ENCODE measurements at places on chromosomes 16 and 17. TPM values are rescaled to one million over a fixed set of nuclear protein-coding genes. Genes with fewer than 3 reads are reported as not detected.
A peak's percentile ranks its signal among the peaks of the same experiment; 100 is the strongest.

DNA sequence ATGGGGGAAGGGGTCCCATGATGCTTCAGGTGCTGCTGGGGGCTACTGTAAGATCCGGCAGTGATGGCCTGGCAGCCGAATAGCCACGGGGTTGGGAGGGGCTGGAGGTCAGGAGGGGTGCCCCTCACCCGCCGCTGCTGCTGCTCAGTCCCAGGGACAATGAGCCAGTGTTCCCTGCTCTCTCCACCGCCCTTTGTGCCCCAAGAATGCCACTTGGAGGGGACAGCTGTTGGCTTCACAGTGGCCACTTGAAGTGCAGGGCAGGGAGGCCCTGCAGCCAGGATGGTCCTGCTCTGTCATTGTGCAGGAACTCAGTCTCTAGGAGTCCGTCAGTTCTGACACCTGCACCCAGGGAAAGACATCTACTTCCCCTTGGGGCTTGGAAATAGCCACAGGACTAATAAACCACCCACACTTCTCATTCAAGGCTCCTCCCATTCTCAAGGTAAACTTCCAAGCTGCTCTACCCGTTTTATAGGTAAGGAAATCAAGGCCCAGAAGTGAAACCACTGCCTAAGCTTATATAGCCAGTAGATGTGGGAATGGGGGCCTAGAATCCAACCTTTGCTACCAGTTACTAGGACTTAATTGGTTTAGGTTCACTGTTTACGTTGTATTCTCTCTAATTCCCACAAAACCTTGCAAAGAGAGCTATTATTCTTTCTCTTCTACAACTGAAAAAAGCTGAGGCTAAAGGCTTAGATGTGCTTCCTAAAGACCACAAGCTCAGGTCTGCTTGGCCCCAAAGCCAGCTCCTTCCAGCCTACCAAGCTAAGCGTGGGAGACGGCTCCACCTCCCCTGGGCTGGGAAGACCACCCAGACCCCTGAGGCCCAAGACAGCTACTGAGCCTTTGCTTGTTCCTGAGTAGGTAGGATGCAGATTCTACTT is 6.2 kb upstream of the CPSF4L start:
- no peak overlapping the region for H3K4me3 ChIP-seq
- H3K27me3 ChIP-seq = no peaks in the 10 kb centered on the region
- no peak overlapping the region for H3K27ac ChIP-seq
- H3K4me1 ChIP-seq = no peaks in the 10 kb centered on the region
- DNase-seq = no peak
- no peaks in the 10 kb centered on the region for H3K36me3 ChIP-seq

DNA sequence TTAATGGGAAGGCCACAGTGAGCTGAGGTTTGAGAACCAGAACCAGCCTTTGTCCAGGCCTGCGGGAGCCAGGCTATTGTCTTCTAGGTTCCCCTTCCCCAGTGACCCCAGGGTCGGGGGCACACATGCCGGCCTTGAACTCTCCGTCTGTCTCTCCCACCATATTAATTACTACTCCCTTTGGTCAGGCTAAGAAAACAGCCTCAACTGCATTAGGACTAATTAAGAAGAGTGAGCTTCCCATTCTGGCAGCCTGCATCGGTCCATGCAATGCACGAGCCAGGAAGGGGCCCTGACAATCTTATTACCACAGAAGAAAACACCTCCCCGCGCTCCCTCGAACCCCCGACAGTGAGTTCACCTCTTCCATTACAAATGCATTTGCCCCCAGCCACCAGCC is 380.2 kb upstream of the ZFHX3 start:
- H3K36me3 ChIP-seq = no peaks in the 10 kb centered on the region
- H3K27me3 ChIP-seq = no peaks in the 10 kb centered on the region
- no peaks in the 10 kb centered on the region for H3K4me1 ChIP-seq
- no peak for DNase-seq
- H3K4me3 ChIP-seq = no peak overlapping the region

DNA sequence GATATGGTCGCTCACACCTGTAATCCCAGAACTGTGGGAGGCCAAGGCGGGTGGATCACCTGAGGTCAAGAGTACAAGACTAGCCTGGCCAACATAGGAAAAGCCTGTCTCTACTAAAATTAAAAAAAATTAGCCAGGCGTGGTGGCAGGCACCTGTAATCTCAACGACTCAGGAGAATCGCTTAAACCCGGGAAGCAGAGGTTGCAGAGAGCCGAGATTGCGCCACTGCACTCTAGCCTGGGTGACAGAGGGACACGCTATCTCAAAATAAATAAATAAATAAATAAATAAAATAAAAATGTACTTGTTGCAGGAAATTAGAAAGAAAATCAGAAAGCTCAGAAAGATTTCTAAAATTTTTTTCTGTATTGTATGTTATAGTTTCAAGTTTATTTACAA is 113.9 kb downstream of the LITAF start:
- no peaks in the 10 kb centered on the region for H3K4me1 ChIP-seq
- H3K36me3 ChIP-seq = no peaks in the 10 kb centered on the region
- no peak overlapping the region for H3K4me3 ChIP-seq
- DNase-seq = no peak
- H3K27ac ChIP-seq = no peak overlapping the region

- H3K4me1 ChIP-seq = no peaks in the 10 kb centered on the region
- H3K4me3 ChIP-seq = no peak overlapping the region
- no peaks in the 10 kb centered on the region for H3K27me3 ChIP-seq
Measured at GRCh38 chr17:33932996-33933395, 322.1 kb upstream of the CCL2 start.

GRCh38 chr17:53490447-53490968 is 332.2 kb upstream of the KIF2B start:
- H3K36me3 ChIP-seq = no peaks in the 10 kb centered on the region
- H3K27me3 ChIP-seq = no peaks in the 10 kb centered on the region
- no peaks in the 10 kb centered on the region for H3K4me1 ChIP-seq
- H3K4me3 ChIP-seq = no peak overlapping the region

Gene LMF1
- 11.7 TPM for total RNA-seq

GRCh38 chr16:2786061-2786825 is 1.1 kb downstream of the PRSS33 start:
- H3K4me3 ChIP-seq = peak overlapping the region; percentile 53
- H3K27me3 ChIP-seq = no peaks in the 10 kb centered on the region
- H3K27ac ChIP-seq = no peak overlapping the region
- peaks cover 12% of the 10 kb centered on the region for H3K4me1 ChIP-seq
- H3K36me3 ChIP-seq = no peaks in the 10 kb centered on the region
- no peak for DNase-seq

DNA sequence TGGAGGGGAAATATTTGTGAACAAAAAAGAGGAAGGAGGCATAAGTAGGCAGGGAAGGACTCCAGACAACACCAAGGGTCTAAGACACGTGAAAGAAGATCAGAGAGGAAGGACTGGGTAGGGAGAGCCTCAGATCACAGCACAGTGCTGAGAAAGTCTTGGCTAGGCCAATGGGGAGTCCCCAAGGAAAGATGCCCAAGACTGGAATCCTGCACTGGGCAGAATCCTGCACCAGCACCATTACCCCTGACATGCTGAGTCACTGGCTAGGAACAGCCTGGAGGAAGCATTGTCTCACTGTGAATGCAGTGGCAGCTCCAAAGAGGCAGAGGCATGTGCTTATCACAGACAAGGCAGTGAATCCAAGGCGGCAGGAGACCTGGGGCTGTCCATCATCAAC is 19.2 kb downstream of the CLEC19A start:
- no peaks in the 10 kb centered on the region for H3K4me1 ChIP-seq
- DNase-seq = no peak
- H3K4me3 ChIP-seq = no peak overlapping the region
- no peaks in the 10 kb centered on the region for H3K27me3 ChIP-seq

DNA sequence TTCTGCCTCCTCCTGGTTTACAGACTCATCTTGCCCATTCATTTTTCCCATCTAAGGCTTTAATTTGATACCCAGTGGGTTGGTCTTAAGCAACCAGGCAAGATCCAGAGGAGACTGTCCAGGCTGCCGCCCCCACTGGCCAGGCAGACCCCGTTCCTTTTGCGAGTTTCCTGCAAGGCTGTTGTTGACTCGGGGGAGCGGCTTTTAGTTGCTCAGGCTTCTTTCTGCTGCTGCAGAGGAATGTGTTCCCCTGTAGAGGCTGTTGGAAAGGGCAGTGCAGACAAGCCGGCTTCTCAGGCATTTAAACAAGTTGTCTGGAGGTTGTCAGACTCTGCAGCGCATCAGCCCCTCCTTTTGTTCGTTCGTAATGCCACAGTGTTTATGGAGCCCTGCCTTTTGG is 231.2 kb downstream of the PRKCA start:
- no peaks in the 10 kb centered on the region for H3K27me3 ChIP-seq
- H3K4me1 ChIP-seq = peaks cover 15% of the 10 kb centered on the region
- H3K4me3 ChIP-seq = no peak overlapping the region
- no peak for DNase-seq

Gene SSTR5
- not detected for total RNA-seq

DNA sequence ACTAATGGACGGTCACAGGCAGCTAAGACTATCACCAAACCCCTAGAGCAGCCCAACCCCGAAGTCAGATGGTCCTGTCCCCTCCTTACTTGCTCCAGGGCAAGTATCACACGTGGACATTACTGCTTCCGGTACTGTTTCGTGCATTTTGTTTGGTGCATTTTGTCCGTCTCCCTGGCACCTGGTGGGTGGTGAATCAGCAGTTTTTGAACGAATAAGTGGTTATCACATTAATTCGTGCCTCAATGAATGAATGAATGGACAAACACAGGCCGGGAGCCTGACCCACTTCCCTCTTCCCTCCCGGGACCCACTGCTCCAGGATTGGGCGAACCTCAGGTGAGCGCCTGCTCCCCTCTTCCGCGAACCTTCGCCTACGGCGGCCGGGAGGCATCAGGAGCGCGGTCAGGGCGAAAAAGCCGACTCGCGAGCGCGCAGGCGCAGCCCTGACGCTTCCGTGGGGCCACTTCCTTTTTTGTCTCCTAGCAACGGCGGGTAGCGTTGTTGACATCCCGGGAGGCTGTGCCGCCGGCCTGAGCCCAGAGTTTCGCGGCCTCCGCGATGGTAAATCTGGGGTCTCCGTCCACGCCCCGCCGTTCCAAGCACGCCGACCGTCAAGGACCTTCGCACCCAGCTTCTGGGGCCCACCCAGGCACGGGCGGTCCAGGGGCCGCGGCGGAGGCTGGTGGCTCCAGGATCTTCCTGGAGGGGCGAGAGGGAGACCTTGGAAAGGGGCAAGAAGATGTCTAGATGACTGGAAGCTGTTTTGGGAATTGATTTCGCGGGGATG is at the start of gene DYNLRB2:
Gene DYNLRB2, plus strand, starts transcription at position 478 of the 790 bp plus-strand sequence. Its CDS starts 84 bp downstream, at position 562.
- H3K4me1 ChIP-seq = peaks cover 12% of the 10 kb centered on the region
- H3K27me3 ChIP-seq = no peaks in the 10 kb centered on the region
- DNase-seq = peak; percentile 93
- peak within 1 kb of the TSS; percentile 84 for H3K27ac ChIP-seq

Gene SLC13A5
- not detected for total RNA-seq

Gene TEKT5
- not detected for total RNA-seq

DNA sequence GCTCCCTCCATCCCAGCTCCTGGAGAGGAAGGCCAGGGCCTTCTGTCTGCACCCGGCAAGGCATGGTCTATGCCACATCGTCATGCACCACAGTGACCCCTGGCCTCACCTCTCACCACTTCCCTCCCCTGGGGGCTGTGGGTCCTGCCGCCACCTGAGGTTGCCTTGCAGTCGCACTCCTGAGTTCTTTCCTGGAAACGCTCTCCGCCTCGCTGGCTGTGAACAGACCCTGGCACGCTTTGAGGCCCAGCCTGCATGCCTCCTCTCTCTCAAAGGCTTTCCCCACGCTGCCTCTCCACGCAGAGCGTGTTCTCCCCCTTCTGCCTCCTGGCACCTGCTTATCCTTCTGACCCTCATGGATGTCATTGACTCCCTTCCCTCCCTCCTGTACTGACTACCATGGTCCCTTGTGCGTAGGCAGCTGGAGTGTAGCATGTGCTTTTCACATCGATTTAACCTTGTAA is 45.4 kb downstream of the SEC14L1 start:
- no peak for DNase-seq
- H3K4me1 ChIP-seq = peaks cover 55% of the 10 kb centered on the region
- H3K27ac ChIP-seq = no peak overlapping the region
- no peak overlapping the region for H3K4me3 ChIP-seq
- no peaks in the 10 kb centered on the region for H3K27me3 ChIP-seq
- H3K36me3 ChIP-seq = no peaks in the 10 kb centered on the region

- no peak for DNase-seq
- no peaks in the 10 kb centered on the region for H3K27me3 ChIP-seq
- H3K4me1 ChIP-seq = no peaks in the 10 kb centered on the region
- H3K4me3 ChIP-seq = no peak overlapping the region
- no peaks in the 10 kb centered on the region for H3K36me3 ChIP-seq
- H3K27ac ChIP-seq = no peak overlapping the region
Measured at GRCh38 chr16:49560004-49560830, 186.6 kb downstream of the C16orf78 start.

DNA sequence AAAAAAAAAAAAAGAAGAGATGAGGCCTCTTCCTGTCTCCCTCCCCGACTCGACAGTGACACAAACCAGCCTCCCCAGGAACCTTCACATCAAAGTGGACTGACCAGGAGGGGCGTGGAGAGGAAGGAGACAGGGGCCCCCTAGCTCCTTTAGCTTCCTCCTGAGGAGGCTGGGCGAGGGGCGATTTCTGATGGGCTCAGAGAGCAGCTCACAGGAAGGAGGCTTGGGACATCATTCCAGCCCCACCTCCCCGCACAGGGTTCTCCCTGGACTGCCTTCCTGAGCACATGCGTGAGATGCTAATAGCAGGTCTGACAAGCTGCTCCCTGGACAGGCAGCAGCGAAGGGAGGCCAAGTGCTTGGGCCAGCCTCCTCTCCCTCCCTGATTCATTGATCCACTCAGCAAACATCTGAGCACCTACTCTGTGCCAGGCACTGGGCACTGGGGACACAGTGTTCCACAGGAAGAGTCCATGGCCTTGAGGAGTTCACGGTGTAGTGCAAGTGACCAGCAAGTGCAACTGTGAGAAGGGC is 14.4 kb upstream of the DOK4 start:
- no peak overlapping the region for H3K4me3 ChIP-seq
- H3K27ac ChIP-seq = no peak overlapping the region
- no peaks in the 10 kb centered on the region for H3K36me3 ChIP-seq
- DNase-seq = no peak

Gene CCDC40
- total RNA-seq = 4.3 TPM

- DNase-seq = no peak
- H3K36me3 ChIP-seq = no peaks in the 10 kb centered on the region
- H3K4me1 ChIP-seq = no peaks in the 10 kb centered on the region
- no peak overlapping the region for H3K4me3 ChIP-seq
Measured at GRCh38 chr17:77515227-77515626, 374.5 kb downstream of the SEC14L1 start.

Gene TRPV3
- total RNA-seq = 0.79 TPM

Gene BAIAP3
- total RNA-seq = 7.2 TPM

GRCh38 chr16:28106467-28107215 is 43.1 kb upstream of the GSG1L start:
- no peak overlapping the region for H3K27ac ChIP-seq
- H3K4me1 ChIP-seq = no peaks in the 10 kb centered on the region
- DNase-seq = no peak
- H3K27me3 ChIP-seq = no peaks in the 10 kb centered on the region
- H3K36me3 ChIP-seq = peaks cover 89% of the 10 kb centered on the region

- no peak for DNase-seq
- H3K4me3 ChIP-seq = no peak overlapping the region
- no peak overlapping the region for H3K27ac ChIP-seq
- H3K36me3 ChIP-seq = no peaks in the 10 kb centered on the region
Measured at GRCh38 chr17:73533127-73533526, 111.1 kb downstream of the SDK2 start.

Data from CD8-positive, alpha-beta memory T cell (primary cell).